PC-3 (cell line): ENCODE measurements at places on chromosomes 7 and 10. TPM values are rescaled to one million over a fixed set of nuclear protein-coding genes. Genes with fewer than 3 reads are reported as not detected.

The LRRD1 gene
- total RNA-seq = not detected in 2 replicates

The JCAD gene
- 5.0 and 7.8 TPM in 2 replicates for total RNA-seq

The GSDME gene
- 12.0 and 16.6 TPM in 2 replicates for total RNA-seq

The OPN1SW gene
- total RNA-seq = not detected in 2 replicates

The EBLN1 gene
- not detected in 2 replicates for total RNA-seq

The H2BK1 gene
- total RNA-seq = not detected in 2 replicates

The CACNB2 gene
- 0.07 TPM in 1 of 2 replicates, not detected in the other for total RNA-seq

The SLC29A4 gene
- total RNA-seq = 6.7 and 8.9 TPM in 2 replicates

The LRIT1 gene
- total RNA-seq = not detected in 2 replicates

The NACAD gene
- 0.12 and 0.26 TPM in 2 replicates for total RNA-seq
